ENCODE measurements at places on chromosomes 16 and 17.

DNA sequence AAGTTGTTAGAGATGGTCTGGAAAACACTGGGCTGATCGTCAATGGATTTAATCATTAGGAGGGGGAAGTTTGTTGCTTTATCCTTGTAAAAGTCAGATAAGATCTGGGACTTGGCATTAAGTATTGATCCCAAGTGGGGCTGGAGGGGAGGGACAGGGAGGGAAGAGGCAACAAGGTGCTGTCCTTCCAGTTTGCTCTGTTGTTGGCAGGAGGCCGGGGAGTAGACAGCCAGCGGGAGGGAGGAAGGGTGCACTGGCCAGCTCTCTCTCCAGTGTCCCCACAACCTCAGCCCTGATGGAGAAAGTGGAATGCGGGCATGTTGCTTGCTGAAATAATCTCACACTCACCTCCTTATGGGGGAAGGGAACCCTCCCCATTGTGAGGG, 210.2 kb downstream of the CCDC182 start:
- no peaks in the 10 kb centered on the region for H3K27me3 ChIP-seq
- H3K4me1 ChIP-seq: peaks cover 63% of the 10 kb centered on the region
- no peaks in the 10 kb centered on the region for H3K36me3 ChIP-seq
- DNase-seq: no peak
- no peak overlapping the region for H3K4me3 ChIP-seq

GRCh38 chr17:69602972-69603371, 188.5 kb downstream of the MAP2K6 start:
- H3K4me1 ChIP-seq: peaks cover 10% of the 10 kb centered on the region
- H3K36me3 ChIP-seq: no peaks in the 10 kb centered on the region
- no peak overlapping the region for H3K27ac ChIP-seq
- H3K4me3 ChIP-seq: no peak overlapping the region
- H3K27me3 ChIP-seq: no peaks in the 10 kb centered on the region

- no peak overlapping the region for H3K27ac ChIP-seq
- no peak for DNase-seq
- no peak overlapping the region for H3K4me3 ChIP-seq
- peaks cover 6% of the 10 kb centered on the region for H3K4me1 ChIP-seq
- H3K27me3 ChIP-seq: peaks cover 4% of the 10 kb centered on the region
Measured at GRCh38 chr16:14371778-14372431, 258.2 kb downstream of the PARN start.

GRCh38 chr17:16989230-16989952, 17.5 kb upstream of the TNFRSF13B start:
- no peaks in the 10 kb centered on the region for H3K27me3 ChIP-seq
- peak; percentile 71 for DNase-seq
- peak overlapping the region; percentile 92 for H3K4me3 ChIP-seq
- no peaks in the 10 kb centered on the region for H3K36me3 ChIP-seq
- peak overlapping the region; percentile 99 for H3K27ac ChIP-seq
- H3K4me1 ChIP-seq: peaks cover 60% of the 10 kb centered on the region

- no peak overlapping the region for H3K4me3 ChIP-seq
- DNase-seq: no peak
- no peak overlapping the region for H3K27ac ChIP-seq
- H3K27me3 ChIP-seq: no peaks in the 10 kb centered on the region
- H3K36me3 ChIP-seq: peaks cover 42% of the 10 kb centered on the region
- no peaks in the 10 kb centered on the region for H3K4me1 ChIP-seq
Measured at GRCh38 chr16:50079397-50080140, 13.8 kb downstream of the HEATR3 start.

Measured in naive B cell (primary cell).